ENCODE measurements at places on chromosomes 4 and X.
A peak's percentile ranks its signal among the peaks of the same experiment; 100 is the strongest.

DNA sequence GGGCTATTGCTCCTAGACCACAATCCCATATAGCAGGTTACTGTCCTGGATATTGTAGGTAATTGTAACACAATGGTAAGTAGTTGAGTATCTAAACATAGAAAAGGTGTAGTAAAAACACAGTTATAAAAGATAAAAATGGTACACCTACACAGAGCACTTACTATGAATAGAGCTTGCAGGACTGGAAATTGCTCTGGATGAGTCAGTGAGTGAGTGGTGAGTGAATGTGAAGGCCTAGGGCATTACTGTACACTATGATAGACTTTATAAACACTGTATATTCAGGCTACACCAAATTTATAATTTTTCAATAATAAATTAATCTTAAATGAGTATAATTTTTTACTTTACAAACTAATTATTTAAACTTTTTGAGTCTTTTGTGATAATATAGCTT, 425.7 kb downstream of the PABPC4L start:
- DNase-seq: no peak

GRCh38 chrX:141760761-141761160, 62.2 kb upstream of the SPANXD start:
- DNase-seq: no peak

- DNase-seq: no peak
Measured at GRCh38 chr4:37821953-37822605, 4.4 kb upstream of the PGM2 start.

DNA sequence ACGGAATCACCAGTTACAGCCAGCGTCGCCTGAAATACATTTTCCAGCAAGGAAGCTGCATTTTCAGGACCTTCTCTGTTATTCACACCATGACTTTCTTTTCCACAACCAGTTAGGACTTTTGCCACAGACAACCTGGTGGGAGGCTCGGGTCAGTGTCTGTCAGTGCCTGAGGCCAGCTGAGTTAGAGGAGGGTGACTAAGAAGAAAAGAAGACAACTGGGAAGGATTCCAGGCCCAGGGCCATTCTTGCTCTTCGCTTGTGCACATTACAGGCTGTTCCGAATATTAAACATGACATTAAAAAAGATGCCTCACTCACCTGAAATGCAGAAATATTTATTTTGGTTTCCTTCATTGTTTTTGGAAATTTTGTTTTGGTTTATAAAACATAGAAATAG, 21.4 kb upstream of the CENPU start:
- no peak for DNase-seq

DNA sequence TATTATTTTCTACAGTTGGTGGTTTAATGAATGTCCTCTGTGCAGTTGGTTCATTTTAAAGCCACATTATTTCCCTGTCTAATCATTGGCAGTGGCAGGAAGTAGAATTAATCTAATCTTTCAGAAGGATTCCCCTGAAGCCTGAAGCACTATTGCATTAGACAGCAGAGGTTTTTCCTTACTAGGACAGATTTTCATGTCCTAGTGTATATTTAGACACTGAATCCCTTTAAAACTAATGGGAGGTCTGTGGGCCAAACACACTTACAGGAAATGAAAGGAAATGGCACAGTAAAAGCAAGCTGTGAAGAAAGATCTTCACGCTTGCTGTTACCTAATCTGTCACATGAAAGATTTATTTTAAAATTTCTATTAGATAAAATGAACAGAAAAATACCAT, 165.2 kb downstream of the SLC39A8 start:
- no peak for DNase-seq

DNA sequence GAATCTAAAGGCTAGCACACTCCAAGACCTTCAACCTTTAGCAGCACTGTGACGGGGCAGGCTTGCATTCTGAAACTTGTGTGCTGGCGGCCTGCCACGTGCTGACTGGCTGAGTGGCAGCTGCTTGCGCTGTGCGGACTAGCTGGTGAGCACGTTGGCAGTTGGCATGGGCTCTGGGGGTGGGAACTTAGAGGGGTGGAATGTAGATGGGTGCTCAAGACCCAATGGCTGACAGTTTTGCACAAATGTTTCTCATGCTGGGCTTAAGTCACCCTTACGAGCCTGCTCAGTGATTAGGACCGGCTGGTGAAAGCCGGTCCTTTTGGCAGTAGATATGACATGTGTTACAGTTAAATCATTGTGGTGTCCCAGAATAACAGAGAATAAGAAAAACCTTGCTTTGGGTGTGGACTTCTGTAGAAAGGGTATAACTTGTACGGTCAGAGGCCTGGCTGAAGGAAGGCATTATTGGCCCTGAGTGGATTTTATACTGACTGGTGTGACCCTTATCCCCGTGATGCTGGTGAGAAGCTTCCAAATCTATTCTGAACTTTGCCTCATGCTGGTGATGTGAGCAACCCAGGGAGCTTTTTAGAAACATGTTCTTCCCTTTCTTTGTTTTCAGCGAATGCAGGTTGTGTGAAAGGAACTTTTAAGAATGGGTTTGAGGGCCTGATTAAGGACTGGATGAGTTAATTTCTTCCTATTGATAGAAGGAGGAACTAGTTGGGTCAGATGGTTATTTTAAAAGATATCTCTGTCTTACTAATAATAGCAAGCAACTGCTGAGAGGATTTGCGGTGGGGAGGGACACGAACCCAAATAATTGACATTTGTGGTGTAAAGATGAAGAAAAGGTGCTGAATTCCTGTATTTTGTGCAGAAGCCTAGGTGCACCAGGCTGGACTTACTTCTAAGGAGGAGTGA, 107.4 kb upstream of the SLC4A4 start:
- peak; percentile 46 for DNase-seq

- DNase-seq: no peak
Measured at GRCh38 chrX:50747471-50747900, 66.5 kb downstream of the SHROOM4 start.

DNA sequence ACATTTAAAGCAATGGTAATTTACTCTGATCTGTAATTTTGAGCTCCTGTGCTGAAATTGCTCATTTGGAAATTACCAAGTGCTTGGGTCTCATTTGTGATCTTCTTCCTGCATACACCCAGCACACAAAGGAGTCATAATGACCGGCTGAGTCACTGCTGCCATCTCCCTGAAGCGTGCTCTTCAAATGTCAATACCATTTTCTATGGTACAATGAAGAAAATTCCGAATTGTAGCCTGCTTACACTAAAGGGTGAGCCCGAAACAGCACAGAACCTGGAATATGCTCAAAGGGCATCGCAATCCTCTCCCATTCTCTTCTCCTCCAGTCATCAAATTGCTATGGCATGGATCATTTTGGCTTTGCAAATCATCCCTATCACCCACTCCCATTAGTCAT, 140.5 kb downstream of the GRIA3 start:
- no peak for DNase-seq

DNA sequence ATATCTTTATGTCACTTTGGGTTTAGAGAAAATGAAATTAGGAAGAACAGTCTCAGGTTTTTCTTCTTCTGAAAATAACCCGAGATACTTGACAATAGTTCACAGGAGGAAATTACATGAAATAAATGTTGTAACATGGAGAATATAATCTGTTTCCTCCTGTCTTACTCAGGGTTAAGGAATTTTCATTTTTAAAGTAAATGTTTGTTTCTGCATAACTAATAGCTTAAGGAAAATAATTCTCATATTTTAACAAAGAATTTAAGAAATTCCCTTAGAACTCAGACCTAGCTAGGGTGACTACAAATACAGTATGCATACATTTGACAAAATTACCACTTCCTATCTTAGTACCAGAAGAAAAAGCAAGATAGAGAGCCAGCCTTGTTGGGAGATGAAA, 17.2 kb upstream of the SPRY1 start:
- DNase-seq: no peak

DNA sequence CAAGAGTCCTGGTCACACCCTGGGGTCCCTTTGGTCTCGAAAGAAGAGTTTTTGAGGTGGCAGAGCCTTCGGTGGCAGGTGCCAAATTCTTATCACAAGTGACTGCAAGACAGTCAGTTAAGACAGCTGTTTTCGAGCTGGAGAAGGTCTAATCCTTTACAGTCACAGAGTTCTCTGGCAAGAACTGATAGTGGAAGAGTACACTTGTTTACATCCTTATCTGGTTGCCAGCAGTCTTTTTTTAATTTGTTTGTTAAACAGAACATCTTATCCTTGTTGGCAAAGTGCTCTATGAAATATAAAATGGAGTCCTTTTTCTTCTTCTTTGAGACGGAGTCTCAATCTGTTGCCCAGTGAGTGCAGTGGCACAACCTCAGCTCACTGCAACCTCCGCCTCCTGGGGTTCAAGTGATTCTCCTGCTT, 50.4 kb upstream of the ELOVL6 start:
- no peak for DNase-seq

DNA sequence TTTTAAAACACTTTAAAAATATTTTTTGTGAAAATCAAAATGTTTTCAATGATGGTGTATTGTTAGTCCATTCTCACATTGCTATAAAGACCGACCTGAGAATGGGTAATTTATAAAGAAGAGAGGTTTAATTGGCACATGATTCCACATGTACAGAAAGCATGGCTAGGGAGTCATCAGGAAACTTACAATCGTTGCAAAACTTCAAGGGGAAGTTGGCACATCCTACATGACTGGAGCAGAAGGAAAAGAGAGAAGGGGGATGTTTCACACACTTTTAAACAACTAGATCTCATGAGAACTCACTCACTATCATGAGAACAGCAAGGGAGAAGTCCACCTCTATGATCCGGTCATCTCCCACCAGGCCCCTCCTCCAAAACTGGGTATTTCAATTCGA, 110.7 kb downstream of the TMEM47 start:
- no peak for DNase-seq

DNA sequence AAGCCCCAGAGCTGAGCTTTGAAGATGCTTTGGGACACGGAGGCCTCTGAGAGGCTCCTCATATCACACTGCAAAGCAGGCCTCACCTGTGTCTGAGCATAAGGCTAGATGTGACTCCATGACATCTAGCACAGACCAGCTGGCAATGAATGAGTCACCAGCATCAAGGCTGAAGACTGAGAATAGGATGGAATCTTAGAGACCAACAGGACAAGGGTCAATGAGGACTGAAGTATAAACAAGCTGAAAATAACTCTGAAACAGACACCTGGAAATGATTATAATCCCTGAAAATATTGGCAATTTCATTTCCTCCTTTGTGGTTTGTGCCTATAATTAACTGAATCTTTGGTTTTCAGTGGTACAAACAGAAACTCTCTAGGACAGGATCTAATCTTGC, 87.1 kb upstream of the PRPS1 start:
- no peak for DNase-seq

GRCh38 chrX:134764202-134764785, 106.0 kb upstream of the PLAC1 start:
- DNase-seq: no peak

- DNase-seq: no peak
Measured at GRCh38 chr4:181323061-181323460, 920.1 kb upstream of the TENM3 start.

GRCh38 chr4:128166982-128167381, 105.9 kb downstream of the LARP1B start:
- no peak for DNase-seq

DNA sequence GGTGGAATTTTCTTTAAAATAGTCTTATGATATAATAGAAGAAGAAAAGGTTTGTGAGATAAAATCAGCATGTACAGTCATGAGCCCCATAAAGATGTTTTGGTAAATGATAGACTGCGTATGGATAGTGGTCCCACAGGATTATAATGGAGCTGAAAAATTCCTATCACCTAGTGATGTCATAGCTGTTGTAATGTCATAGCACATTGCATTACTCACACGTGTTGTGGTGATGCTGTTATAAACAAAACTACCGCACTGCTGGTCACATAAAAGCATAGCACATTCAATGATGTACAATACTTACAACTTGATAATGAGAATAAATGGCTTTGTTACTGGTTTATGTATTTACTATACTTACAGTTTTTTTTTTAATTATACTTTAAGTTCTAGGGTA, 715.2 kb upstream of the HTR2C start:
- no peak for DNase-seq

DNA sequence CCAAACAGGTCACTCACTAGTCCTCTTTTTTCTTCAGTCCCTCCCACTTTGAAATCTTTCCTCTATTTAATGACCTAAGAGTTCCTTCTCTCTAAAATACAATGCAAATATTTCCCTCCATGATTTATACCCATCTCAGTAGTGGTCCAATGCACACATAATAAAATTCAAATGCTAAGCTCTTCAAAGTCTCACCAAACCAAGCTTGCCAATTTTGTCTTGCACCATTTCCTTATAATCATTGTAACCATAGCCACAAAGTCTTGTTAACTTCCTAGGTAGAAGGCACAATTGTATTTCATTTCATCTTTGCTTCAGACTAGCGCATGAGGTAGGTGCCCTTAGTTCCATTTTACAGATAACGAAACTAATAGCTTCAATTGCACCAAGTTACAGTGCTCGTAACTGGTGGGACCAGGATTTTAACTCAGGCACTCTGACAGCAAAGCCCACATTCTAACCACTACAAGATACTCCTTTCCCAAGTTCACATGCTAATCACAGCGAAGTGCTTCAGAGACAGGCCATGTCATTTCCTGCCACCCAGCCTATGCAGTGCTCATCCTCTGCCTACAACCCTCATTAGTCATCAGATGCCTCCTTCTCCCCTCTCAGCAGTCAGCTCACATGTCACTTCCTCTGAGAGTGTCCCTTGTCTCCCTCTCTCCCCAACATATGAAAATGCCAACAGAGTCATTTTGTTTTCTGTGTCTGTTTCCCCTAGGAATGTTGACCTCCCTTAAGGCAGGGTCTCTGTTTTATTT, 66.9 kb upstream of the PPARGC1A start:
- no peak for DNase-seq

DNA sequence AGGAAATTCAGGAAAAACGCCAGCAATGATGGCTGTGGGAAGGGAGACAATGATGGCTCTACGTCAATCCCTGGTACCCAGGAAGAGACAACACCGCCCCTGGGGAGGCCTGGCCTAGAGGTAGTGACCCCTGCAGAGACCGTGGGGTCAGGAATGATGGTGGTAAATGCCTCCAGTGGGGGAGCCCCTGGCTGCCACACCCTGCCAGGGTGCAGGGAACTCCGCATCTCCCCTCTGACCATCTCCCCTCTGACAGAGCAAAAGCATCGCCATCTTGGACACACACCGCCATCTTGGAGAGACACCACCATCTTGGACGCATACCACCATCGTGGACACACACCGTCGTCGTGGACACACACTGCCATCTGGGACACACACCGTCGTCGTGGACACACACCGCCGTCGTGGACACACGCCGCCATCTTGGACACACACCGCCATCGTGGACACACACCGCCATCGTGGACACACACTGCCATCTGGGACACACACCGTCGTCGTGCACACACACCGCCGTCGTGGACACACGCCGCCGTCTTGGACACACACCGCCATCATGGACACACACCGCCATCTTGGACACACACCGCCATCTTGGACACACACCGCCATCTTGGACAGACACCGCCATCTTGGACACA, 9.9 kb downstream of the ASMTL start:
- peak; percentile 29 for DNase-seq

GRCh38 chrX:8815460-8816065, 14.4 kb upstream of the FAM9A start:
- DNase-seq: no peak

DNA sequence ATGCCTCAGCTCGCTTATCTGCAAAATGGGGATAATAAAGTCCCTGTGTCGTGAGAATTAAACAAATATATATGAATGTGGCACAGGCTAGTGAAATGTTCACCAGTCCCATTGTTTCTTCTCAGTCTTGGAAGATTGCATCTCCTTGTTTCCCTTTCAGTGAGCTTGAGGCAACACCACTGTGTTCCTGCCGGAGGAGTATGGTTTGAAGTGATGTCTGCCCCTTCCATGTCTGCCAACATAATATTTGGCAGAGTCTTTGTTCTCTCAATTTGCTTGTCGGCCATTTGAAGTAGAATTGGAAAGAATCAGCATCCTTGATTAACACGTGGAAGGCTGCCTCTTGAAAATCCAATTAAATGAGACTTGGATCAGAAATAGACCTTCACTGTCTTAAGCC, 1088.5 kb upstream of the INTU start:
- no peak for DNase-seq

Data from ecto neural progenitor cell (in vitro differentiated cells).